ENCODE measurements at places on chromosomes 5 and 9. TPM values are rescaled to one million over a fixed set of nuclear protein-coding genes. Genes with fewer than 3 reads are reported as not detected.

DNA sequence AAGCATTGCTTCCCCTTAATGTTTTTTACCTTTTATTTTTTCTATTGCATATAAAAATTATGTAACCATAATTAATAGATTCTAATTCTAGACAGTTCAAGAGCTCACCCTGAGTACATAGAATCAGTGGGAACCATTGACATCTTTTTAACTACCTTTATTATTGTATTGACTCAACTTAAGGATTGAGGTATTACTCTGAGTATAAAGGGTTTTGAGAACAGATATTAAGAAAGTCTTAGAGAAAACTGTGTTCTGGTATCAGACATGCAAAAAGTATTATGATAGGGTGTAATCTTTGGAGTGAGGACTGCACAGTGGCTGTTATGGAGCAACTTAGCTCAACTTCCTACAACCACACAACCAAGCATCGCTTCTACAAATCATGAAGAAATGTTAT is 8.9 kb downstream of the SPEF2 start:
- DNase-seq, result no peak

Gene DRD1
- 2.9 TPM for total RNA-seq

Gene MCIDAS
- 2.7 TPM for total RNA-seq

DNA sequence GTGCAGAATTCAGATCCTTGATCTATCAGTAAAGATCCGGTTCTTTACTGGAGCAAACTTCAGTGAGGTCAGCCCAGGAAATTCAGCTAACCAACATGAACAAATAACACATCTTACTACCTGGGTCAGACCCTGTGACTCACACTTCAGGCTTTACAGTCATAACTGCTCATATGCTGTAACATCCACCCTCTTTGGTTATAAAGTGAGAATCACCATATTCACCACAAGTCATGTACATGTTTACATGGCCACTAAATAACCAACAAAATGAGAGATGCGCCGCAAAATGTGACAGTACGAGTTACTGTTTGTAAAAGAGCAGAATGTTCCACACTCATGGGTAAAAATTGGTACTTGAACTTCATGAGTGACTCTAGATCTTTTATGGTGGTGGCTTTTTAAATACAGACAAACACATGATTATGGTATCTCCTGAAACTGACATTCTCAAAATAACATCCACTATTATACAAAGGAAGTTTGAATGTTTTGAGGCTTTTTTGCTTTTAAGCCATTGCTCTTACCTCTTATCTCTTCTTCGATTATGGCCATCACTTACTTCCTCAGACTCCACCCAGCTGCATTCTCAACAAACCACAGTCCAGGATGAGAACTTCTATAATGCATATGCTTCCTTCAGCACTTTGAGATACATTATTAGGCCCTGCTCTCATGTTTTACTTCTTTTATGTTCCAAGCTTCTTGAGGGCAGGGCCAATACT is 516.6 kb downstream of the RAB3C start:
- no peak for DNase-seq

GRCh38 chr5:127229185-127229889 is 61.3 kb upstream of the MEGF10 start:
- DNase-seq, result peak; percentile 69

DNA sequence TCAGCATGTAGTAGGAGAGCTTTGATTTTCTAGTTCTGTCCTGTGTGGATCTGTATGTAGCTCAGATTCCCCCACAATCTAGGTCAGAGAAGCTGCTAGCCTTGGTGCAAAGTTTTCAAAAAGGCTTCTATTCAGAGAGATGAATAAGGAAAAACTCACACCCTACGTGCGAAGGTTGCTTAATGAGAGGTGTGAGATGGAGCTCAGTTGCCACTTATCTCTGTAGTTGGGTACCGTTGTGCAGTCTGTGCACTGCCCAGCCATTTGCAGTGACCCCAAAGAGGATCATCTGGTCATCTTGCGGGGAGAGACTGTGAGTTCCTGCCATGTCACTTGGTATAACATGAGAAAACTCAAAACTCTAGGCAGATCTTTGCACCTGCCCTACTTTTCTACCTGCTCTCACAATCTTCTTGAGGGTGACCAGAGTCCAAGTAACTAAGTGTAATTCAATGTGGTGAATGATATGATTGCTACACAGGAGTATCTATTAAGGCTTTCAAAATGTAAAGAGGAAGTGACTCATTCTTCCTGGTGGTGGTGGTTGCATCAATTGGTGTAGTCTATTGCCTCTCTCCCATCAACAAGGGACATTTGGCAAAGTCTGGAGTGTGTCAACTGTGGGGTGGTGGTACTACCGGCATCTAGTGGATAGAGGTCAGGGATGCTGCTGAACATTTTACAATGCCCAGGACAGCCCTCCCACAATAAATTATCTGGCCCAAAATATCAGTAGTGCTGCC is 65.2 kb downstream of the TMC1 start:
- peak; percentile 45 for DNase-seq

Gene C5orf34
- 3.2 TPM for total RNA-seq

Gene PCDHA1
- not detected for total RNA-seq

DNA sequence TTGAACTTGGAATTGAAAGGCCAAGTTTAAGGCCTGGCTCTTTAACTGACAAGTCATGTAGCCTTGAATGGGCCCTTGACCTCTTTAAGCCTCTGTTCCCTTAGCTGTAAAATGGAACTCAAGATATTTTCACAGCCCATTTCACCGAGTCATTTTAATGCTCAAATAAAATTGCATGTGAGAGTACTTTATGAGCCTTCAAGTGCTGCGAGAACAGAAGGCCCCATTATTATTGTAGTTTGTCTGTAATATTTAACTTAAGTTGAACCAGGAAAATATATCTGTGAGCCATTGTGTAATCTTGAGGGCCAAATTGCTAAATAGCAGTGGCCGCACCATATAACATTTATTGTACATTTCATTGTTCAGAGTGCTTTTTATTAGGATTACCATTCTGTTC is 249.9 kb downstream of the NTRK2 start:
- DNase-seq, result no peak

DNA sequence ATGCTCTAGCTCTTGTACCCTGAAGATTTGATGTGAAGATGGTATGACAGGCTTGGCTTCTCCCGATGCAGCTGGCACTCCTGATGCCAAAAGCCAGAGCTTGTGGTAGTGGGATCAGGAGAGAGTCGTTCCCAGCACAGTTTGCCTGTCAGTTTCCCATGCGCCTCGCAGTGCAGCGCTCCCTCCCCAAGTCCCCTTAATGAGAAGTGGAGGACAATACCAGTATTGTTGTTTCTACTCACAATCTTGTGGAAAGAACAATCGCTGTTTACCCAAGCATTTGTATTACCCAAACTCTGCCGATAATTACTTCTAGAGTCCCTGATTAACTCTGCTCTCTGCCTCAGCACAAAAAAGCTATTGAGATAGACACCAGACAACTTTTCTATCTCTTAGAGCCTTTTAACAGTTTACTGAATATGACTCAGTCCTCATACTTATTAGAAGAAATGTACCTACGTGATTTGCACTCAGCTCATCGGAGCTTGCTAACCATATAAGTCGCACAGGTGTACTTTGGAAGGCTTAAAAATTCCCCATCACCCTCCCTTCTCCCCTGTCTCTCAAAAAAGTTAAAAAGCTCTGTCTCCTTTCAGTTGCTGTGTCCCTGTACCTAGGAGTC is 283.2 kb upstream of the TMEM161B start:
- no peak for DNase-seq

Gene CCL27
- total RNA-seq, result 0.68 TPM

Gene RALGDS
- 57.9 TPM for total RNA-seq

DNA sequence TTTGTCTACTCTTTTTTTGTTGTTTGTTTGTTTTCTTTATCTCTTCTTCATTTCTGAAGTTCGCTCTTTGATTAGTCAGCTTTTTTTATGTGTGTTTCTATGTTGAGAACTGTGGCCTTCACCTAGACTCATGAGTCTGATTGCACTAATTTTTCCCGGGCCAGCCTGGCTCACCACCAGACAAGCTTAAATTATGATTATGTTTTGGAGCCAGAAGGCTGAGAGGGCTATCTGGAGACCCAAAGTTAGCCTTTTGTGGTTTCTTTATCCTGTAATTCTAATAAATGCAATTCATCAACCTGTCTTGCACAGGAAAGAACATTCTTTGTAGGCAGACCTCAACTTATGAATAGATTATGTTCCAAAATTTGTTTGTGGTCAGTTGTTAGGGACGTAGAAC is 20.8 kb upstream of the ACTBL2 start:
- no peak for DNase-seq

GRCh38 chr9:110935829-110936228 is 102.4 kb downstream of the LPAR1 start:
- DNase-seq, result no peak

GRCh38 chr9:108477529-108478006 is 378.2 kb downstream of the ACTL7B start:
- DNase-seq, result no peak

GRCh38 chr9:81822301-81822865 is 105.8 kb upstream of the SPATA31D4 start:
- no peak for DNase-seq

DNA sequence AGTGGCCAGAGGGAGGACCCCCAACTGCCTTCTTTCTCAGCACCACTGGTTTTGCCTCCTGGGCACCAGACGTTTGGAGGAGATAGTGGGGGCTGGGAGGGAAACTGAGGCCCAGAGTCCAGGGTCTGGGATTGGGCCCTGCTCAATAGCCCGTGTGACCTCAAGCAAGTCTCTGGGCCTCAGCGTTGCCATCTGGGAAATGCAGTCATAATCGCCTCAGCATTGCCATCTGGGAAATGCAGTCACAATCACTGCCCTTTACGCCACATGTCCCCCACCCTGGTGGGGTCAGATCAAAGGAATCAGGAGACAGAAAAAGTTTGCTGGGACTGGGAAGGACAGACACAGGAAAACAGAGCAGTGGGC is 1.6 kb downstream of the SH2D3C start:
- DNase-seq, result no peak

GRCh38 chr5:80686757-80687156 is 32.0 kb upstream of the DHFR start:
- DNase-seq, result no peak

DNA sequence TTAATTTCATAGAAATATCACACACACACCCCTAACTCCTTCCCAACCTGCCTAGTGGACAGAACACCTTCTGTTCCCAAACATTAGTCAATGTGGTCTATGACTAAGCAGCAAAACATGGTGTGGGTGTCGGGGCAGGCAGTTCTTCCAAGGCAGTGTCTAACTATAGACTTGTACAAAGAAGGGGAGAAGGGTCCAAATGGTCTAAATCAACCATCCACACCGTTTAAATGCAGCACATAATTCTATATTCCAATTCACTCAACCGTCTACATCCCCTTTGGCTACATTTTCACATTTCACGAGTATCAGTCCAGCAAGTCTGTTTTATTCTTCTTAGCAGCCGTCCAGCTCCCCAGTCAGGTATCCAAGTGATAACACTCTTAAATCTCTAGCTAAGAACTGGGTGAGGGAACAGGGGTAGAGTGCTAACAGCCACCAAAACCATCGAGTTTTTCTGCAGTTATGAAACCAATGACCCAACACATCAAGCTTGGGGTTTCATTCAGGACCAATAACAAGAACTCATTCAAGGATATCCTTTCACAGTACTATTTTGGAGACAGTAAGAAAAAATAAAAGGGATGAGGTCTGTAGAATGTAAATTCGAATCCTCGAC is 3.3 kb downstream of the ZNF608 start:
- DNase-seq, result peak; percentile 54

- DNase-seq, result no peak
Measured at GRCh38 chr9:123637606-123637944, 281.6 kb downstream of the CRB2 start.

GRCh38 chr5:8923526-8923925 is 622.3 kb downstream of the SEMA5A start:
- no peak for DNase-seq

- DNase-seq, result no peak
Measured at GRCh38 chr5:77022511-77023417, 7.4 kb upstream of the AGGF1 start.

DNA sequence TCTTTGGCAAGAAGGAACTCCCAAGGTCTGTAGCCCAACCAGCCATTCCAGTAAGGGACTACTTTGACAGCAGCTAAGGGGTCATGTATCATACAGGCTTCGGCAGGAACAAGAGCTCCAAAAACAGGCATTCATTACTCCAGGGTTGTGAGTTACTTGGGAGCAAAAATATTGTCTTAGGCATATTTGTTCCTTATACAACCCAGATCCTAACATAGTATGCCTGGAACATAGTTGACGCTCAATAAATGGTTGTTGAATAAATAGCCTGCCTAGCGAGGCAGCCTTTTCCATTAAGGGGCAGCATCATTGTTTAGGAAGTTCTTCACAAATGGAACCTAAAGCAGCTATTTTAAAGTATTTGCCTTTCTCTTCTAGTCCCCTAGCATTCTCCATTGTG is 35.8 kb upstream of the FER start:
- DNase-seq, result no peak

DNA sequence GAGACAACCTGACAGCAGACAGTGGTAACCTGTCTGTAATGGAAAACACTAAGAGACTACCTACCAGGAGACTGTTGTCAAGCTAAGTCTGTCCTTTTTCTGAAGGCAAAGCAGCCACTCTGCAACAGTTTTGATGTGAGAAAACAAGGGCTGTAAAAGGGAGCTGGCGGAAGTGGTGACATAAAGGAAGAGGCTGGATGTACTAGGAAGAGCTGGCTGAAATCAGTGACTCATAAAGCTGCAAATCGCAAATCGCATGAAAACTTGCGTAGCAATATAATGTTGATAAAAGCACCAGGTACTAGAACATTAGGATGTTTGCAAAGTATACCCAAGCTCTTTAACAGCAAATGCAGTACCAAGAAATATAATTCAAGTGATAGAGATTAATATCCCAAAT is 1.4 kb downstream of the NSUN2 start:
- DNase-seq, result no peak

Gene OR13C3
- total RNA-seq, result not detected

DNA sequence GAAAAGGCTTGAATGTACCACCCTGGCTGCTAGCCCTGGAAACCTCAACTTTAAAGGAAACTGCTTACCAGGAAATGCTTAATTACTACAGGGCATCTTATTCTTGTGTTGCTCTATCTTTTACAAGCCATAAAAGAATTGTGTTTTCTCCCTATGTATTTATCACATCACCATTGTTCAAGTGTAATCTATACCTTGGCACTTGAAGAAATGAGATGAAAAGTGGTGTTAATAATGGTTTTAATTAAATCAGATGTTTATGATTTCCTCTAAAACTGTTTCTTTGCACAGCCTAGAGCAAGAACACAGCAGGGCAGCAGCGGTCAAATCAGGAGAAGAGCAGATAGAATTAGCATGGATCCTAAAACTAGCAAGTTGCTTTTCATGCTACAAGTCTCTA is 131.8 kb upstream of the RGMB start:
- DNase-seq, result no peak

DNA sequence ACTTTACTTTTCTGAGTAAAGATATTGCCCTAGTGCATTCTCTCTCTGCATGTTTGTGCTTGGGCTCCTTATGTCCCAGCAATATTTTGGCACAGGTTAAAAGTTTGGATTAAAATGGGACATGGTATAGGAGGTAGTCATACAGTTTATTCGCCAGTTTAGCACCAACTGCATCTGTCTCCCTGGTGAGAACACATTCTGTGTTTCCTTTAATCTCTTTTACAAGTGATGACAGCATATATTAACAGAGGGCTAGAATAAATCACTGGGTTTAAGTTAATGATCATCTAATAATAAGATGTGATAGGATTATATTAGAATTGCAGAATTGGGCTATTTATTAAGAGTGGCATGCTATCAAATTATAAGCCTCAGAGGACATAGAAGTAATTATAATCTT is 550.1 kb downstream of the LRRC70 start:
- DNase-seq, result no peak

Gene MYO10
- 19.7 TPM for total RNA-seq

GRCh38 chr5:77397686-77398292 is 94.3 kb downstream of the WDR41 start:
- DNase-seq, result no peak
